ENCODE measurements at places on chromosomes 11 and 22. TPM values are rescaled to one million over a fixed set of nuclear protein-coding genes. Genes with fewer than 3 reads are reported as not detected.

Gene APOC3
- not detected for total RNA-seq

Gene RIMBP3C
- total RNA-seq, result 0.29 TPM

Gene GPR83
- total RNA-seq, result not detected

Gene PRG3
- total RNA-seq, result not detected

Gene PRDX5
- 238 TPM for total RNA-seq

Gene TBX1
- total RNA-seq, result not detected

Gene SCN3B
- under 0.01 TPM for total RNA-seq

GRCh38 chr11:66973956-66974580 is 1.0 kb upstream of the C11orf86 start:
- peaks cover 30% of the 10 kb centered on the region for H3K4me1 ChIP-seq
- no peaks in the 10 kb centered on the region for H3K27me3 ChIP-seq
- no peaks in the 10 kb centered on the region for H3K36me3 ChIP-seq
- no peak for DNase-seq

DNA sequence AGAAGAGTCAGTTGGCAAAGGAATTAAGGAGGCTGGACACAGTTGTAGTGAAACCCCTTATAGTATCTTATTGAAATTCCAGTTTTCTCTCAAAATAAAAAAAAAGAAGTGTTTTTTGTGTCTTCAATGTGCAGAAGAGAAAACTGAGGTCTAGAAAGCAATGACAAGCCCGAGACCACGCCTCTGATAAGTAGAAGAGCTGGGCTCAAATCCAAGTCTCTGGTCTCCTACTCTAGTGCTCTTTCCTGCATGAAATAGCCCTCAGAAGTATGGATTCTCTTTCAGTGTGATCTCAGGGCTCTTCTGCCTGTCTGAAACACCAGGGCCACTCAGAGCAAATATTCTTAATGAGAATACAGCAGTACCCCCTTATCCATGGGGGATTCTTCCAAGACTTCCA is 200.9 kb downstream of the KIF18A start:
- H3K27ac ChIP-seq, result no peak overlapping the region
- H3K4me1 ChIP-seq, result peaks cover 54% of the 10 kb centered on the region
- H3K27me3 ChIP-seq, result no peaks in the 10 kb centered on the region
- no peaks in the 10 kb centered on the region for H3K36me3 ChIP-seq
- DNase-seq, result no peak

GRCh38 chr11:44792171-44792570 is 65.4 kb downstream of the TSPAN18 start:
- H3K27ac ChIP-seq, result no peak overlapping the region
- H3K36me3 ChIP-seq, result no peaks in the 10 kb centered on the region
- DNase-seq, result no peak
- peaks cover 9% of the 10 kb centered on the region for H3K4me1 ChIP-seq
- H3K27me3 ChIP-seq, result peaks cover 23% of the 10 kb centered on the region

- DNase-seq, result no peak
- no peak overlapping the region for H3K4me3 ChIP-seq
- H3K4me1 ChIP-seq, result peaks cover 8% of the 10 kb centered on the region
- peaks cover 50% of the 10 kb centered on the region for H3K27me3 ChIP-seq
Measured at GRCh38 chr22:36853407-36854099, 7.3 kb upstream of the NCF4 start.

GRCh38 chr11:67113231-67113721 is 5.8 kb upstream of the KDM2A start:
- no peak overlapping the region for H3K27ac ChIP-seq
- no peaks in the 10 kb centered on the region for H3K4me1 ChIP-seq
- no peaks in the 10 kb centered on the region for H3K27me3 ChIP-seq

- H3K4me3 ChIP-seq, result no peak overlapping the region
- H3K27me3 ChIP-seq, result peaks cover 19% of the 10 kb centered on the region
- no peak for DNase-seq
Measured at GRCh38 chr11:76637491-76638269, 32.9 kb downstream of the LRRC32 start.
